Activated T-cell treated with anti-CD3 and anti-CD28 coated beads, Interleukin-2, amount 50 U/mL, for 48 hours (primary cell): ENCODE measurements at places on chromosomes 1 and 21.
A peak's percentile ranks its signal among the peaks of the same experiment; 100 is the strongest.

DNA sequence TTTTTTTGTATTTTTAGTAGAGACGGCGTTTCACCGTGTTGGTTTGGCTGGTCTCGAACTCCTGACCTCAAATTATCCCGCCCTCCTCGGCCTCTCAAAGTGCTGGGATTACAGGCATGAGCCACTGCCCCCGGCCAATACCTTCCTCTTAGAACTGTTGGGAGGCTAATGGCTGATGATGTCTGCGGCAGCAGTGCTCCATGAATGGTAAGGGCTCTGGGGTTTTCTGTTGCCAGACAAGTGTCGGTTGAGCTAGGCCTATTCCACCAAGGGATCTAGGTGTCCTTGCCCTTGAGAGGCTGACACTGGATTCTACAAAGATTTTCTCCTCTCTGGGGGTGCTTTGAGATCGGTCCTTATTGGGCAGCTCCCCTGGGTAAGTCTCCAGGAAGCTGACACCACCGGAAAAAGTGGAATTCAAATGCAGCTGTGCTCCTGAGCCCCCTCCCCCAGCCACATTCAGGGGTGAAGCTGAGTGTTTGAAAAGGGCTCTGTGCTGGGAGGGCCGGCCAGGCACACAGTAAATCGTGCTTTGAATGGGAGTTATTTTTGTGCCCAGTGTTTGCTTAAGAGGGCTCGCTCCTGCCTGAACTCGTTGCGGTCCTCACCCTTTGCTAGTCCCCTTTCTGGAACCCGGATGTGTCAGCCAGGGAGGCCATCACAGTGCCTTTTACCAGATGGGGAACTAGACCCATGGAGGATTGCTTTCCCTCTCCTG, 5.2 kb downstream of the SOX13 start:
- no peak for DNase-seq

DNA sequence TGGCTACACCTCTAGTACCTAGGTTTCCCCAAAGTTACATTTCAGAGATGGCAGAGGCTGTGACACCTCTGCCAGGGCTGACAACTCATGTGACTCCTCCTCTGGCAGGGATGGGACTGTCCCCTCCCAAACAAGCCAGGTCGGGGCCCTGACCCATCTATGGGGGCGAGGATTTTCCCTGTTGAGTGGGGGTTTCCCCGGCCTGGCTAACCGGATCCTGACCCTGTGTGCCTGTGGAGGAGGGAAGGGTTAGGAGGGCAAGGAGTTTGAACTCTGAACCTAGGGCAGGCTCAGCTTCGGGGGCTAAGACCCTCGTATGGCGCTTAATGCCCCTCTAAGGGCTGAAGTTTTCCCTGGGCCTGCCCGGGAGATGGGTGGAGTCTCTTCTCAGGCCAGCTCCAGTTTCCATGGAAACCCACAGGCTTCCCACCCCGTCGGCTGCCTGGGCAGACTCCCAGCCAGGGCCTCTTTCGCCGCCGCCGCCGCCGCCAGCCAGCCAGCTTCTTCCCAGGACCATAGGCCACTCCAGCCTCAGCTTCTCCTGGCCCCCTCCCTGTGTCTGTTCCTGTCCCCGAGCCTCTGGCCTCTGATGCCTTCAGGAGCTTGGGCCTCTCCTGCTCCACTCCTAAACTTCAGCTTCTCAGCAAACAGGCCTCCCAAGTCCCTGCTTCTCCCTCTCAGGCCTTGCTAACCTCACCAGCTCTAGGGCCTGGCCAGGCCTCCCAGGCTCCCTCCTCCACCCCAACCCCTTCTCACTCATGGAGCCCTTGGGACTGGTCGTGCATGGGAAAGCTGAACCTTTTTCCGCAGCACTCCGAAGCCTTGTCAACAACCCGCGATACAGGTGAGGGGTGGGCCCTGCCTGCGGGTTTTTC, at the start of gene BTBD19:
Gene BTBD19, plus strand, starts transcription at position 461 of the 875 bp plus-strand sequence. Its CDS starts 298 bp downstream, at position 759.
- DNase-seq, result peak; percentile 89

- peak; percentile 87 for DNase-seq
Observed at GRCh38 chr1:202189001-202189790, 4.4 kb upstream of the LGR6 start.

DNA sequence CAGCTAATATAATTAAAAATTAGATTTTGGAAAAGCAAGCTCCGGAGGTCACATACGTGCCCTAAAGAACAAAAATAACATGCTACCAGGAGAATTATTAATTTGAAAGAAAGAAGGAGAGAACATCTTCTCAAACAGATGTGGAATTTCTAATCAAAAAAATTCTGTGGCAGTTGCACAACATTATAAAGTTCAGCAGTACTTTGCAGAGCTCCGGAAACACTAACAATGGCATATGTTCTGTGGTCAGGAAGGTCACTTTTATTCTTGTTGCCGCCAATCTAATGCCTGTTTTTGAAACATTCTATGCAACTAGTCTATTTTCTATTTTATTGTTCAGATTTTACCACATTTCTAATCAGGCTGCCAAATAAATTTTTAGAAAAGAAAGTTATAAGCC, 186.8 kb downstream of the SMYD3 start:
- DNase-seq, result no peak

- no peak for DNase-seq
Observed at GRCh38 chr1:150194381-150195031, 41.4 kb downstream of the ANP32E start.

DNA sequence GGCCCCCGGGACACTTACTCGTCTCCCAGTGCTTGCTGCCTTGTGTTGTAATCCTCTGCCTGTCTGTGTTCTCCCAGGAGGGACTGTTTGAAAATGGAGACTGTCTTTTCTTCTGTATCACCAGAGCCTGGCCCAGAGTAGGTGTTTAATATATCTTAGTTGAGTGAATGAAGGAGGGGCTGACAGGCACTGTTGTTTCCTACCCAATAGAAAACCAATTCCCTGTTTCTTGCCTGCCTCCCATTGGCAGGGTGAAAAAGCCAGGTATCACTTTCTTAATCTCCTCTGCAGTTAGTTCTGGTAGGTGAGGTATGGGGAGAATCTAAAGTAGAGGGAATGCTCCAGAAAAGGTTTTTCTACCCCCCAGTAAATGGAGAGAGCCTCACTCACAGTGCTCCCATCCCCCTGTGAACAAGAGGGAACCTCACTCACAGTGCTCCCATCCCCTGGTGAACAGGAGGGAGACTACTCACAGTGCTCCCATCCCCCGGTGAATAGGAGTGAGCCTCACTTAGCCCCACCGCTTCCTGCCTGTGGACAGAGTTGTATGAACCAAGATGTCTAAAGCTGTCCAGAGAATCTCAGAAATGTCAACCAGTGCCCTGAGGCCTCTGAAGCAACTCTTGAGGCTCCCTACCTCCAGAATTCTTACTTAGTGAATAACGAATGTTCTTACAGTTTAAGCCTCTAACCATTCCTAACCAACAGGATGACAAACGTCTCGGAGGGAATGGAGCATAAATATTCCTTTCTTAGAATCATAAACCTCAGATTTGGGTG, at the start of gene GJA5:
Gene GJA5, minus strand, starts transcription at position 122 of the 780 bp plus-strand sequence. CDS start 1,364 bp downstream, outside the sequence.
- DNase-seq, result no peak

- no peak for DNase-seq
Observed at GRCh38 chr21:37001441-37001840, 5.1 kb upstream of the RIPPLY3 start.

DNA sequence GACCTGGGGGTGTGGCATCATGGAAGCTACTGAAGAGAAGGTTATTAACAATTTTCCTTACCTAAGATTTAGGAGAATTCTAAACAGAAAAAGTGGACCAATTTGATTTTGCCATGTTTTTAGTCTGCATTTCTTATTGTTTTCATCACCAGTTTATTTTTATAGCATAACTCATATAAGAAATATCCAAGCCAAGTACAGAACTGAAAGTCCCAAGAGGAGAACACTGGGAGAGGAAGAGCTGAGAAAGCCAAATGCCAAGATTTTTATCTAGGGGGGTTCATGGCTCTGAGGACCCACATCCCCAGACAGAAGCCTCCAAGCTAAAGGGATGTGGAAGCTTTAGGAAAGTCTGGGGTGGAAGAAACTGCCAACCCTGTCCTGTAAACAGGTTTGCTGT, 109.4 kb upstream of the DUSP10 start:
- DNase-seq, result no peak

- no peak for DNase-seq
Observed at GRCh38 chr1:62361431-62361830, 42.2 kb upstream of the KANK4 start.

- DNase-seq, result no peak
Observed at GRCh38 chr1:148263906-148264255, 111.8 kb upstream of the NBPF11 start.

- no peak for DNase-seq
Observed at GRCh38 chr1:210367566-210367965, 38.9 kb downstream of the HHAT start.

GRCh38 chr1:57133686-57134085, 167.9 kb upstream of the C8B start:
- no peak for DNase-seq

GRCh38 chr1:230160957-230161771, 94.1 kb downstream of the GALNT2 start:
- no peak for DNase-seq

- DNase-seq, result no peak
Observed at GRCh38 chr1:48523558-48523957, 51.6 kb upstream of the SPATA6 start.

- no peak for DNase-seq
Observed at GRCh38 chr21:42063191-42063570, 7.9 kb upstream of the UMODL1 start.

GRCh38 chr21:37370152-37371040, 3.8 kb downstream of the DYRK1A start:
- no peak for DNase-seq

DNA sequence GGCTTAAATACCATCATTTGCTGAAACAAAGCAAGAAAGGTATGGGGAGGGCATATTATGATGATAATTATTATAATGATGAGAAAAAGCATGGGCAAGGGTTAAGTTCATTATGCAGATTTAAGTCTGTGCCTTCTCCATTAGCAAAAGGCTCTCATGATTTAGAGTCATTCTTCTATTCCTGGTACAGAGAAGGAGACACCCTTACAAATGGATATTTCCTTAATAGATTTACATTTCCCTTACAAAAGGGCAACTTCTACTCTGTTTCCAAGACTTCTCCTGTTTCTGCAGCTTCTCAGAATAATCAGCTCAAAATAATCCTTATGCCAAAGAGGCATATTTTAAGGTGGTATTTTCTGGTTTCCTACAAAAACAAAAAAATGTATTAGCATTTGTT, 121.1 kb upstream of the CAMK1G start:
- no peak for DNase-seq

DNA sequence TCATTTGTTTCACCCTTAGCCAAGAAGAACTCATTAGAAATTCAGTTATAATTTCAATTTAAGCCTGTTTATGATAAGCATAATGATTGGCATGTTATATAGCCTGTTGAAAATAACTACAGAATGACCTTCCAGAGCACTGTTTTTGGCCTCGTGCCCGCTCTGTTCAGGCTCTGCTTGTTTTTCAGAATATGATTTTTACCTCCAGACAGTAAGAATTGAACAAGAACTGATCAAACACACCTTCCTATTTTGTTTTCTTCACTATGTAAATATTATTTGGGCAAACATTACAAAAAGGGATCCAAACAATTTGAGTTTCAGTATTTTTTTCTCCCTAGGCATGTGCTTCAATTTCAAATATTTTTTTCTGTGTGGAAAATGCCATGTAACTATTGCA, 48.1 kb upstream of the ANGPTL1 start:
- no peak for DNase-seq

DNA sequence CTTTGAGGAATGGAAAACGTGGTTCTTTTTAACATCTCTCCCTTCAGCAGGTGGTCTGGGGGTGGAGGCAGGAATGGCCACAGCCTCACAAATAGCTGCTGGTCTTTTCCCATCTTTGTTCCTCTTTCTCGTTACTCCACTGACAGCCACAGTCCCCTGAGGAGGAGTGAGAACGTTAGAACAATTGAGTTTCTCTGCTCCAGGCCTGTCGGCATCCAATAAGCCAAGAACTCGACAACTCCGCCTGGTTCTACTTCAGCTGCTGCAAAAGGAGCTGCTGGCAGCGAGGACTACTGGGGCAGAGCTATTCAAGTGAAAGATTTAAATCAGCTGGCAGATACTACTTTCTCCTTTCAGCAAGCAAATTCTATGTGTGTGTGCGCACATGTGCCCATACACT, 169.5 kb upstream of the GALNT2 start:
- DNase-seq, result no peak

GRCh38 chr1:216528816-216529215, 105.6 kb upstream of the USH2A start:
- DNase-seq, result no peak

DNA sequence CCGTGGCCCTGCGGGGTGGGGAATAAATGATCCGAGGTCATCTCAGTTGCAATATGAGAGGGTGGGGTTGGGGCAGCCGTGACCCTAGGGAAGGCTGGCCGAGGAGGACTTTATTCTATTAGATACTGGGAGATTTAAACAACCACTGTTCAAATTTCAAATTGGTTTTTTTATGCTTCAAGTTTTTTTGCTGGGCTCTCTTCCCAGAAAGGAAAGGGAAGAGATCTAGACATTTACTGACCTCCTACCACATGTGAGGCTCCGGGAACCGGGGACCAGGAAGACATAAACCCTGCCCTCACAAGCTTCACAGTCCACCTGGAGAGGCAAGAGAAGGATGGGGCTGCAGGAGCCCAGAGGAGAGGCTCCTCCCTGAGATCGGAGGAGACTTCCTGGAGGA, 207.3 kb downstream of the FOXD2 start:
- DNase-seq, result no peak

GRCh38 chr1:228210712-228211530, 3.1 kb downstream of the OBSCN start:
- DNase-seq, result no peak

GRCh38 chr1:157978586-157979403, 14.7 kb upstream of the KIRREL1 start:
- no peak for DNase-seq

GRCh38 chr1:209661071-209661470, 8.8 kb upstream of the LAMB3 start:
- no peak for DNase-seq

- no peak for DNase-seq
Observed at GRCh38 chr1:109719337-109719837, 7.3 kb downstream of the GSTM5 start.

GRCh38 chr1:66247415-66248208, 286.3 kb upstream of the SGIP1 start:
- DNase-seq, result peak; percentile 59

DNA sequence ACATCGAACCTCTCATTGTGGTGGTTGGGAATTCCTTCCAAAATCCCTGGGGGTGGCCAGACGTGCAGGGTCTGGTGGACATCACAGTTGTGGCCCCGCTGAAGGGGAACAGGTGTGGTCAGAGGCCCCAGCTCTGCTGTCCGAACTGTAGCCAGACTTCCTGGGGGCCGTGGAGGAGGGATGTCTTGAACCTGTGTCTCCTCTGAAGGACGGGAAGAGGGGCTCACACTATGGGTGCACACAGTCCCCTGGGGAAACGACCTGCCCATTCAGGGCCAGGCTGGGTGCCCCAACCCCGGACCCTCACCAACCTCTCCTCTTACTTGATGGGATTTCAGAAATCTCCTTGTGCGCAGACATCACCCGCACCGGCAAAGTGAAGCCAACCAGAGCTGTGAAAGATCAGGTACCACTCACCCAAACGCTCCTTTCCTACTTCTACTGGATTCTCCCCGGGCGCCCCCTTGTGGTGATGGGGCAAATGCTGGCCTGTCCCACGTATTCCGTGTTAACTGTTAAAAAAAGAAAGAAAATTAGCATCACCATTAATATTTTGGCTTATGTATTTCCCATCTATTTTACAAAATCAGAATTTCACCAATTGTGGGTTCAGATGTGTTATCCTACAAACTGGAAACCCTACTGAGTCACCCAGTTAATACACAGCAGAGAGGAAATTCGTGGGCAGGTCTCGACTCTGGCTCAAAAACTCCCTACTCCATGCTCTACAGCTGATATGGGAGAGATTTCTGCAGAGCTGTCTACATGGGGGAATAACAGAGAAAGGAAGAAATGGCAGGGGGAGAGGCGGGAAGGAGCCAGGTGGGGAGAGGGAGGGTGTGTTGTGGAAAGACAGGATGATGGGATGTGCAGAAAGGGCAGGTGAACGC, 28.1 kb downstream of the PADI4 start:
- DNase-seq, result peak; percentile 81
